Neural crest cell (in vitro differentiated cells): ENCODE measurements at places on chromosomes 4 and X. TPM values are rescaled to one million over a fixed set of nuclear protein-coding genes. Genes with fewer than 3 reads are reported as not detected.
A peak's percentile ranks its signal among the peaks of the same experiment; 100 is the strongest.

The MAD2L1 gene
- total RNA-seq = 90.2 and 94.5 TPM in 2 replicates

The RADX gene
- total RNA-seq = 17.4 and 19.9 TPM in 2 replicates

The HSD17B13 gene
- total RNA-seq = not detected in 2 replicates

The PDK3 gene
- 21.1 and 22.0 TPM in 2 replicates for total RNA-seq

The CD99 gene
- total RNA-seq = 158 and 165 TPM in 2 replicates

The MAGEA1 gene
- not detected in 2 replicates for total RNA-seq

The TMPRSS11D gene
- not detected in 2 replicates for total RNA-seq

DNA sequence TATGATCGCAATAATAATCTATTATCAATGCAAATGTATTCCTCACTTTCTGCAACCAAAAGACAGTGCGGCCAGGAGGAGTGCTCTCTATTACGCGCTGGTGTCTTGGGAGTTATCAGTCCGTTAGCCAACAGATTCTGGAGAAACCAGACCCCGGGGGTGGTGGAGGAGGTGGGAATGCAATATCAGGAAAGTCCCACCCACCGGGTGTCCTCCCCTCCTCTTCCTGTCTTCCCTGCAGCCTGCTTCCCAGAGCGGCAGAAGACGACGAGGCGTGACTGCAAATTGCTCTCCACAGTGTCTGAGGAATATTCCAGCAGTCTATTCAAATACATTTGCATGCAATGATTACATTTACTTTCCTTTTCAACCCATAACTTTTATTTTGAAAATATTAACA is 17.9 kb upstream of the TLR3 start:
- no peaks in the 10 kb centered on the region for H3K36me3 ChIP-seq
- H3K4me1 ChIP-seq = no peaks in the 10 kb centered on the region
- no peaks in the 10 kb centered on the region for H3K27me3 ChIP-seq

DNA sequence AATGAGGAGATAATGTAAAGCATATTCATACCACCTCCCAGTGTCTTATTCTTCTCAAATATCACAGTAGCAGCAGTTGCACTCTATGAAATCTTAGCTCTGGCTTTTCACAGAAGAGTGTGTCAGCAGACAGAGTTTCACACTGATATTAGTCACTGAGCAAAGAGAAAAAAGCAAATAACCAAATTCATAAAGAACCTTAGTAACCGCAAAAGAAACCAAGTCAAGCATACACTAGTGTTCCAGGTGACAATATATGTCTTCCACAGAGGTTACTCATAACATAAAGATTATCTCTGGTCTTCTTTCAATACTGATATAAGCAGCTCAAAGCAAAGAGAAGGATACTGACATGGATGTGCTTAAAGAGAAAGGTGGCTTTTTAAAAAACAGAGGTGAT is 181.7 kb upstream of the EDNRA start:
- no peak for DNase-seq
- no peak overlapping the region for H3K4me3 ChIP-seq
- H3K27me3 ChIP-seq = no peaks in the 10 kb centered on the region
- peaks cover 6% of the 10 kb centered on the region for H3K36me3 ChIP-seq

DNA sequence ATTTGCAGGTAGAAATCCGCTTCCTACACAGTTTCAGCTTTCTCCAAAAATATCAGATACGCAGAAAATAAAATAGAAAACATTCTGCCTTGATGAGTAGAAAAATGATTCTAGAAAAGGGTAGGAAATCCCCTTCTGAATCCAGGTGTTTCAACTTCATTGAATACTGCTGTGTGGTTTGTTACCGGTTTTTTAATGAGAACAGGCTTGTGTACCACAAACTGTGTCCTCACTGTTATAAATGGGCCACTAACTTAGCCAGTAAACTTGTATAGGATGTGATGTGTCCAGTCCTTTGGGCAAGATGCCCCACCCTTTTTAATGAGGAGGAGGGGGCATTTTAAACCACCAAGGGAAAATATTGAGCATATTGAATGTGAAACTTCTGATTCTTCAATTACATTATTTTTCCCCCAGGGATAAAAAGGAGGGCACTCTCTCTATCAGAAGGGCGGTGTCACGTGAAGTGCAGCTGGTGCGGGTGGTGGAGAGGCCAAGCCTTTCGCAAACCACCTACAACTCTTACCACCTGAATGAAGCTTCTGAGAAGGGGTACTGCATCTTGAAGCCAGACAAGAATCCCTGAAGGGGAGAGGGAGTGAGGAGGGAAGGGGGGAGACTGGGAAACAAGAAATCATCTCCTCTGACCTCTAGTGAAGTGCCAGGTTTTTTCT is 4.5 kb downstream of the CXXC4 start:
- no peak for DNase-seq
- peak overlapping the region; percentile 96 for H3K4me3 ChIP-seq
- no peaks in the 10 kb centered on the region for H3K27me3 ChIP-seq
- H3K27ac ChIP-seq = peak overlapping the region; percentile 94

DNA sequence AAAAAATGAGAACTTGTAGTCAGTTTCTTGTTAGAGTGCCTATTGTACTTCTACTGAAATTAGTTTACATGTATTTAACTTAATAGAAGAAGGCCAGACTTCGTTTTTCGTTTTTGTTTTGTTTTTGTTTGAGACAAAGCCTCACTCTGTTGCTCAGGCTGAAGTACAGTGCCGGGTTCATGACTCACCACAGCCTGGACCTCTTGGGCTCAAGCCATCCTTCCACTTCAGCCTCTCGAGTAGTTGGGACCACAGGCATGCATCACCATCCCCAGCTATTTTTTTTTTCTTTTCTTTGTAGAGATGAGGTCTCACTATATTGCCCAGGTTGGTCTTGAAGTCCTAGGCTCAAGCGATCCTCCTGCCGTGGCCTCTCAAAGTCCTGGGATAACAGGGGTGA is 793.9 kb downstream of the ADGRL3 start:
- no peak overlapping the region for H3K27ac ChIP-seq
- no peak for DNase-seq
- peaks cover 10% of the 10 kb centered on the region for H3K4me1 ChIP-seq
- H3K36me3 ChIP-seq = no peaks in the 10 kb centered on the region
- H3K4me3 ChIP-seq = no peak overlapping the region

GRCh38 chrX:134469486-134469885 is 9.5 kb downstream of the HPRT1 start:
- no peaks in the 10 kb centered on the region for H3K4me1 ChIP-seq
- no peak overlapping the region for H3K4me3 ChIP-seq
- H3K27ac ChIP-seq = no peak overlapping the region
- H3K27me3 ChIP-seq = no peaks in the 10 kb centered on the region

DNA sequence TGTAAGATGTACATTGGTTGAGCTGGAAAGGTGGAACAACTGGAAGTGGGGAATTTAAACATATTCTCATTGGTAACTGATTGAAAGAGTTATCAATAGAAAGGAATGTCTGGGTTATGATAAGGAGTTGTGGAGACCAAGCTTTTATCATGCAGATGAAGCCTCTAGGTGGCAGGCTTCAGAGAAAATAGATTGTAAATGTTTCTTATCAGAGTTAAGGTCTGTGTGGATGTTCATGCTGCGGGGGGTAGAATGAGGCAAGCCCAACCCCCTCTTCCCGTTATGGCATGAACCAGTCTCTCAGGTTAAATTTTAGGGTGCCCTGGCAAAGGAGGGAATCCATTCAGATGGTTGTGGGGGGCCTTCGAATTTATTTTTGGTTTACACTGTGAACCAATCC is 16.0 kb downstream of the ARSD start:
- H3K27ac ChIP-seq = no peak overlapping the region
- H3K36me3 ChIP-seq = peaks cover 20% of the 10 kb centered on the region
- no peak overlapping the region for H3K4me3 ChIP-seq
- DNase-seq = no peak
- no peaks in the 10 kb centered on the region for H3K27me3 ChIP-seq
- peaks cover 15% of the 10 kb centered on the region for H3K4me1 ChIP-seq

DNA sequence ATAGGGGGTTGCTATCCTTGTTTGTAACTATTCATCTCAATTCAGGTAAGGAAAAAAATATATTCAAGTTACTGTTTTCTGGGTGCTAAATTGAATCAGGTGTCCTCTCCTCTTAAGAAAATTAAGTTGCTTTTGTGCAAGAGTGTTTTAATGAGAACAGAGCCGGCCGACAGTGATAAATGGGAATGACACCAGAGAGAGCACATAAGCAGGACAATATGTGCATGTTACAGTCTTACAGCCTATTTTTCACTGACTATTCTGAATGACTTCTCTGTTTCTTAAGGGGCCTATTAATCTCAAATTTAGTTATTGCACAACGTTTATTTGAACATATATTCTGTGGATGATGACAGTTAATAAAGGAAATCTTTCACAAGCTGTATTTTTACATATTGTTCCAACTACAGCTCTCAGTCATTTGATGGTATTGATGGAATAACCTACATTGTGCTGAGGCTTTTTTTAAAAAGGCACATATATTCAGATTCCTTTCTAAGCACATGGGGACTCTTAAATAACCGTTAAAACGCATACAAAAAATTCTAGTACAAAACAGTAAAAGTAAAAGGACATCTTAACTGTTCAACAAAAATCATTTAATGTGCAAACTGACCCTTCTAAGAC is 68.4 kb downstream of the SLC10A7 start:
- H3K27me3 ChIP-seq = no peaks in the 10 kb centered on the region
- H3K4me3 ChIP-seq = no peak overlapping the region
- no peak for DNase-seq
- peaks cover 13% of the 10 kb centered on the region for H3K4me1 ChIP-seq

GRCh38 chrX:116872931-116873330 is 410.2 kb upstream of the CT83 start:
- H3K4me1 ChIP-seq = no peaks in the 10 kb centered on the region
- no peaks in the 10 kb centered on the region for H3K27me3 ChIP-seq
- H3K27ac ChIP-seq = no peak overlapping the region
- H3K36me3 ChIP-seq = no peaks in the 10 kb centered on the region

- H3K36me3 ChIP-seq = peaks cover 5% of the 10 kb centered on the region
- no peaks in the 10 kb centered on the region for H3K27me3 ChIP-seq
- no peak overlapping the region for H3K27ac ChIP-seq
- H3K4me3 ChIP-seq = peak overlapping the region; percentile 84
- peaks cover 7% of the 10 kb centered on the region for H3K4me1 ChIP-seq
These were observed 708 bp downstream of the BCLAF3 start for GRCh38 chrX:19990151-19990555.

- no peak for DNase-seq
- peaks cover 16% of the 10 kb centered on the region for H3K4me1 ChIP-seq
- H3K27ac ChIP-seq = no peak overlapping the region
- H3K27me3 ChIP-seq = no peaks in the 10 kb centered on the region
- H3K36me3 ChIP-seq = no peaks in the 10 kb centered on the region
These were observed 8.2 kb downstream of the BMP2K start for GRCh38 chr4:78784236-78784865.

DNA sequence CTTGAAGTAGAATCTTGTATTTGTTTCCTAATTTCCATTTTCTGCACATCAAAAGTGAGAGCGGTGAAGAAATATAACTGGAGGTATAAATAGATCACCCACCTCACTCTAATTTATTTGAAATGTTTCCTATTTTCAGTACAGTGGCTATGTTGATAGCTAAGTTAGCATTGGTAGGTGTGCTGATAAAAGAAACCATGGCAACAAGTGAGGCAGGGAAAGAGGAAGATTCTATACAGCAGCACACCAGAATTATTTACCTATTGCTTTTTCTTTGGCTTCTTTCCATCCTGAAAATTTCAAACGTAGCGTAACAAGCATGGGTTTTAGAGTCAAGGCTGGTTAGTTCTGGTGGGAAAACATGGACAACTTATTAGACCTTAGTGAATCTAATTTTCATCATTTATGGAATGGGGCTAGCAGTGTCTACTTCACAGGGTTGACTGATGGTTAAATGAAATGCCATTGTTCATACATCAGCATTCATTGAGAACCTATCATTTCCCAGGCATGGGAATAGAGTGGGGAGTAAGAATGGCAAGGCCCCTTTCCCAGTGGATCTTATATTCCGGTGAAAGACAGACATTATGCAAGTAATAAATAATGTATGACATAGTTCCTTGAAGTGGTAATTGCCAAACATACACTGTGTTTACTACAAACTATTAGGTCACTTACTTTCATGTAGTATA is 30.6 kb upstream of the CTSO start:
- no peak overlapping the region for H3K4me3 ChIP-seq
- H3K27me3 ChIP-seq = peaks cover 4% of the 10 kb centered on the region
- DNase-seq = no peak
- peaks cover under 1% of the 10 kb centered on the region for H3K36me3 ChIP-seq

DNA sequence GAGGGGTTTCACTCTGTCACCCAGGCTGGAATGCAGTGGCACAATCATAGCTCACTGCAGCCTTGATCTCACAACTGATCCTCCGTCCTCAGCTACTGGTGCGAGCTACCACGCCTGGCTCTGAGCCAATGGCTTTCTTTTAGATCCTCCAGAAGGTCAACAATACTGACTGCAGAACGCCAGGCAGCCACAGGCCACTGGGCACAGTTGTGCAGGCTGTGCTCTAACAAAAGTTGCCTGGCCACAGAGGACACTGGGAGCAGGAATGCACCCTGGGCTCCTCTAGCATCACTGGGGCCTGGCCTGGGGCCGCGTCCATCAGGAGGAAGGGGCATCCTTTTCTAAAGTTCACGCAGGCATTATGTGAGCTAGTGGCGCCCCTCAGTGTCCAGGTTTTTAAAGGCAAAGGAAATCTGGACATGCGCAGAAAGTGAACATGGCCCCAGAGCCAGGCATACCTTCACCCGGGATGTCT is 14.9 kb upstream of the PORCN start:
- H3K4me3 ChIP-seq = no peak overlapping the region
- peak; percentile 40 for DNase-seq
- peaks cover 3% of the 10 kb centered on the region for H3K4me1 ChIP-seq
- no peak overlapping the region for H3K27ac ChIP-seq
- no peaks in the 10 kb centered on the region for H3K36me3 ChIP-seq

DNA sequence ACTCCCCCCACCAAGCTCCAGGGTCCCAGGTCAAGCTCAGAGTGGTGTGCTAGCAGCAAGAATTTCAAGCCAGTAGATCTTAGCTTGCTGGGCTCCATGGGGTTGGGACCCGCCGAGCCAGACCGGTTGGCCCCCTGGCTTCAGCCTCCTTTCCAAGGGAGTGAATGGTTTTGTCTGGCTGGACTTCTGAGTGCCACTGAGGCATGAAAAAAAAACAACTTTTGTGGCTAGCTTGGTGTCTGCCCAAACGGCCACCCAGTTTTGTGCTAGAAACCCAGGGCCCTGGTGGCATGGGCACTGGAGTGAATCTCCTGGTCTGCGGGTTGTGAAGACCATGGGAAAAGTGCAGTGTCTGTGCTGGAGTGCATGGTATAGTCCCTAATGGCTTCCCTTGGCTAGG is 82.6 kb downstream of the NBDY start:
- H3K27me3 ChIP-seq = no peaks in the 10 kb centered on the region
- DNase-seq = no peak
- H3K4me3 ChIP-seq = no peak overlapping the region
- peaks cover 7% of the 10 kb centered on the region for H3K4me1 ChIP-seq

GRCh38 chr4:100081491-100081890 is 108.8 kb downstream of the DDIT4L start:
- DNase-seq = no peak
- no peaks in the 10 kb centered on the region for H3K27me3 ChIP-seq
- peaks cover 4% of the 10 kb centered on the region for H3K4me1 ChIP-seq
- H3K36me3 ChIP-seq = no peaks in the 10 kb centered on the region

GRCh38 chr4:78806943-78807460 is 30.9 kb downstream of the BMP2K start:
- no peaks in the 10 kb centered on the region for H3K4me1 ChIP-seq
- no peak overlapping the region for H3K4me3 ChIP-seq
- no peaks in the 10 kb centered on the region for H3K27me3 ChIP-seq
- H3K27ac ChIP-seq = no peak overlapping the region
